ENCODE measurements at places on chromosomes 6 and 20.

- no peak for DNase-seq
These were observed 557.5 kb upstream of the NOX3 start for GRCh38 chr6:156013155-156013554.

- DNase-seq = no peak
These were observed 79.7 kb upstream of the FYN start for GRCh38 chr6:111952821-111953540.

DNA sequence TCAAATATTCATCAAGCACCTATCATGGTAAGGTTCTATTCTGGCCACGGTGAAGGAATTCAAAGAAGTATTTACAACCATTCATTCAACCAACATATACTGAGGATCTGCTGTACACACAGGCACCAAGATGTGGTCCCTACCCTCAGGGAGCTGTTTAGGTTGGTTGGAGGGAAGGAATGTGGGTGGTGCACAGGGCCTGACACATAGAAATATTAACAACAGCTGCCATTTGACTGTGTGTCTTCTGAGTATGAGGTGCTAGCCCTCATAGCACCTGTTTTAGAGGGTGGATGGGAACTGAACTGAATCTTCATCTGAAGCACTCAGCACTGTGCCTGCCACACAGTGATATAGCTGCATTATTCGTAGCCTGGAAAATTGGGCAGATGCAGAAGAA, 7.3 kb downstream of the SNPH start:
- no peak for DNase-seq

DNA sequence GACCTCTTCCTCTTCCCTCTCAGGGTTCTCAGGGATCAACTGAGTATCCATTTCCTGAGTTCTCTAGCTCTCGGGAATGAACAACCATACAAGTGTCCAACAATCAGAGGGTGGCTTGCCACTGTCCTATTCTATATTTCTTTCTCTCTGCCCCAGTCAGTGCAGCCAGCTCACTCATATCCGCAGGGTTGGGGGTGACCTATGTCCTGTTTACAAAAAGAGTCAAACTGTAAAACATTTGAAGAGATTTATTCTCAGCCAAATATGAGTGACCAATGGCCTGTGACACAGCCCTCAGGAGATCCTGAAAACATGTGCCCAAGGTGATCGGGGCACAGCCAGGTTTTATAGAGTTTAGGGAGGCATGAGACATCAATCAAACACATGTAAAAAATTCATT, 10.8 kb upstream of the BTN3A2 start:
- no peak for DNase-seq

DNA sequence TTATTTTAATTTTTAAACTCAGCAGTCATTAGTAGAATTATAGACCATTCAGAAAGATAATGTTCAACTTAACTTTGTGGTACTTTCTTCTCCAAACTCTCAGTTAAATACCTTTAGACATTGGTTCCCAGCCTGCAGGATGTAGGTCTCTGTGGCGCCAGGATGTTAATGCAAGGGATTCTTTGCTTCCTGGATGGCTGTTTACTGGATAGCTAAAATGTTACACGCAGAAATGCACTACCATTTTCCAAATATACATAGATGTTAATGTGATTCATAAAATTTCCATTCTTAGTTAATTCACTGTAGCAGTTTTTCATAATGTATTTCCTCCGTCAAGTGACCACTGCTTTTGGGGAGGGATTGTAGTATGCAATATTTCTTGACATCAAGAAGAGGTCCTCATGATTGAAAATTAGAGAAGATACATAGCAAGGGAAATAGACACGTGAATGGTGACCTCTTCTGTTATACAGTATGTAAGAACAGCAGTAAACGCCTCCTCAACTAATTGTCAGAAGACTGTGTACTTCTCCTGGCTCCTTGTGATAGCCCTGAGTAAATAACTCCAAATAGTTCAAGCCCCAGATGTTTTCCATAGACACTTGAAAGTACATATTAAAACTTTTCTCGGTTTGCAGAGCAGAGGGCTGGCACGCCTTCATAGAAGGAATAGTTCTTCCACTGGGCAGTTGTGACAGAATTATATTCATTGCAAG, 128.8 kb downstream of the LCA5 start:
- no peak for DNase-seq

- DNase-seq = no peak
These were observed 234.9 kb downstream of the OGFRL1 start for GRCh38 chr6:71523548-71523947.

DNA sequence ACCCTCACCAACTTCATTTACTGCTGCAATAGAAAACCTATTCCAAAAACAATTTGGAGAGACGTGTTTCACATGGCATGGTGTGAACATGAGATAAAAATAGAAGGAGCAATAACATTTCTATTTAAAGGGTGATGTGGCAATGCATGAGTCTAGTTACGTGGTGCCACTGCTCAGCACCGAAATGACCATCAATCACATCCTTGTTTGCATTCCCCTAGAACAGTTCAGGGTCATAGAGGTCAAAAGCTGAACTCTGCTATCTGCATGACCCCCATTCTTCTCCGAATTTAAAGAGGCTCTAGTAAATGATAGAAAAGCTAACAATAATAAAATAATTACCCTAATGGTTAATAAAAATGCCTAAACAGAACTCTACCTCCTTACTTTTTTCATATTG, 29.5 kb downstream of the ROS1 start:
- DNase-seq = no peak

GRCh38 chr6:41769376-41769775, 10.3 kb downstream of the FRS3 start:
- no peak for DNase-seq

DNA sequence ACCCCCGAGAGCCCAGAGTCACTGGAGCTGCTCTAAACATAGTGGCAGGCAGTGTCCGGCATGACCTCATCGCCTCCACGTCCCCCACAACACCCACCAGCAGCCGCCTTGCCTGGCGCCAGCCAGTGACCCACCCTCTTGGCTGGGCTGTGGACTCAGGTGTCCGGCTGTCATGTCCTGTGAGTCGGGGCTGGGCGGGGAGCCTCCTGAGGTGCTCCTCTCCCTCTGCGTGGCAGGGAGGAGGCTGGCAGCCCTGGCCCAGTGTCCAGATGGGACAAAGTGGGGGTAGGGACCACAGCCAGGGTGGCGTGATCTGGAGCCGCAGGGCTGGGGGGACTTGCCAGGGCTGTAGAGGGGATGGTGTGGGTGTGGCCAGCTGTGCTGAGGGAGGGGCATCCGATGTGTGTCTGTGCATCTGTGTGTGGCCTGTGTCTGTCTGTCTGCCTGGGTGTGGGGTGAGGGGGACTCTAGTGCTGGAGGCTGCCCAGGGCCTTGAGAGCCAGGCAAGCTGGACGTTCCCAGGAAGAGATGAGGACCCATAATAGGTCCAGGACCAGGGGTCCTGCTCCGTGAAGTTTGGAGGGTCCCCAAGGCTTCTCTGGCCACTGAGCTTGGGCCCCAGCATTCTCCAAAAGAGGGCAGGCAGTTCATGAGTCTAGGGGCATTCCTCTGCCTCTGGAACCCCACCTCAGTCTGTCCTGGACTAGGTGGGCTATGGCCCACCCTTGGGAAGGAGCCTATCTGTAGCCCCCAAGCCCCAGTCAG, 2.3 kb upstream of the SOX18 start:
- no peak for DNase-seq

DNA sequence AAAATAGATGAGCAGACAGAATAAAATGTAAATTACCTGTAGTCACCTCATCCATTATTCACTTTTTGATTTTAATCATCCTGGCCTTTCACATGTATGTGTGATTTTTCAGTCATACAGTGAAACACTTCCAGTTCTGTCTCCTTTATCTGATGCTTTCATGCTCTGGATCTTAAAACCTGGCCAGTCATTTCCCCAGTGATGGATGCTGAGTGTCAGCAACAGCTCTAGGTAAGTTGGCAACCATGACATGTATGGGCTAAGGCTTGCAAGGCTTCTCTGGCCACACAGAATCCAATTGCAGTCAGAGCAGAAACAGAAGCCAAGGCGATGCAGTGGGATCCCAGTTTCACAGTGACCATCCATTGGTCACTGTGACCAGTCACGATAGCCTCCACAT, 35.8 kb downstream of the FBXO9 start:
- DNase-seq = no peak

DNA sequence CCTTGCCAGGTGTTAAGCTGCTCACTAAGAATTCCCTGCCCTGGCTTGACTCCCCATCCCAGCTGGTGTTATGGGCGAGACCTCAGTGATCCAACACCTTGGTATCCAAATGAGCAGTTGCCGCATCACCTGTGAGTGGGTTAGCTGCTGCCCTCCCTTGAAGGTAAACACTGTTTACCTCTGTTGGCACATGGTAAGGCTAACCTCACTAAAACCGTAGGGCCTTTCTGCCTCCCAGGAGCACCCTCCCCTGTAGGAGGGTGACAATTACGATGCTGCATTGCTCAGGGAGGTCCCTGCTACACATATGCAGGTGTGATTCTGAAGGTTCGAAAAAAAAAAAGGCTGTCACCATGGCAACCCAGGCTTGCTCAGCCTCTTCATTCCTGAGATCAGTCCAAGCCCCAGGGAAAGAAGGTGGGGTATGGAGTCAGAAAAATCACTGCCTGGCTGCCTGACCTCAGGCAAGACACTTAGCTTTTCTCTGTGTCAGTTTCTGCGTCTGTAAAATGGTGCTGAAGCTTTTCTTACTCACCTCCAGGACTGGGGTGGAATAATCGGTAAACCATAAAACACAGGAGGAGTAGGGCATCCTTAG, 19.5 kb downstream of the PNPLA1 start:
- DNase-seq = no peak

Measured in GM13976 (cell line).